ENCODE measurements at places on chromosomes 6 and 20.
A peak's percentile ranks its signal among the peaks of the same experiment; 100 is the strongest.

DNA sequence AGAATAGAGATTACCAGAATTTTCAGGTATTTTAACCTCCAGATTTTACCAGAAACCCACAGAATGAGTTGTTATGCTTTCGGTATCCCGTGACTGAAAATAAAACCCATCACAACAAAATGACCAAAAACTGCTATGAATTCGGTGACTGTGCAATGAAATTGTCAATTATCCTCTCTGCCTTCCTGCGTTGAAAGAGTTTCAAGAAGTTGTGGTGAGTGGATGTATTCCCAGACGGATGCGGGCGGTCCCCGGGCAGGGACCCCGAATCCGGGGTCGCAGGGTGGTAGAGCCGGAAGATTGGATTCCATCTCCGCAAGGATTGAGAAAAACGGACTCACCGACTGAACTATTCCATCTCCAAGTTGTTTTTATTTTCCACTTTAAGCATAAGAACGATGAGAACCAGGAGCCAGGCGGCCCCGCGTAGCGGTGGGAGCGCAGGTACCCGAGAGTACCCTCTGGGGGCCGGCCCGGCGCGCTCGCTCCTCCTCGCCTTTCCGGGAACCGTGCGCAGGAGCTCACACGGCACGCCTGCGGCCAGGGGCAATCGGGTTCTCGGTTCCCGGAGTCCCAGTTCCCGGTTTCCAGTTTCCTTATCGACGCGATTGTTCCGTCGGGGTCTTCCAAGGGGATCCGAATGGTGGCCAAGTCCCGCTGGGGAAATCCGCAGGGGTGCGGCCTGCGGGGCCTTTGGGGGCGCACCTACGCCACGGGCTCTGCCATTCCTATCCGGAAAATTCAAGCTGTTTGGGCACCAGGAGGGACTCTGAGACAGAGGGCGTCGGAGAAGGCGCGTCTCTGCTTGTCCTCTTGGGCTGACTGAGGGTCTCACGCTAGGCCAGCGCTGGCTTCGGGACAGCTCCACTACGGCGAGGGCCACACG is 104.9 kb upstream of the PRDM1 start:
- DNase-seq: no peak

DNA sequence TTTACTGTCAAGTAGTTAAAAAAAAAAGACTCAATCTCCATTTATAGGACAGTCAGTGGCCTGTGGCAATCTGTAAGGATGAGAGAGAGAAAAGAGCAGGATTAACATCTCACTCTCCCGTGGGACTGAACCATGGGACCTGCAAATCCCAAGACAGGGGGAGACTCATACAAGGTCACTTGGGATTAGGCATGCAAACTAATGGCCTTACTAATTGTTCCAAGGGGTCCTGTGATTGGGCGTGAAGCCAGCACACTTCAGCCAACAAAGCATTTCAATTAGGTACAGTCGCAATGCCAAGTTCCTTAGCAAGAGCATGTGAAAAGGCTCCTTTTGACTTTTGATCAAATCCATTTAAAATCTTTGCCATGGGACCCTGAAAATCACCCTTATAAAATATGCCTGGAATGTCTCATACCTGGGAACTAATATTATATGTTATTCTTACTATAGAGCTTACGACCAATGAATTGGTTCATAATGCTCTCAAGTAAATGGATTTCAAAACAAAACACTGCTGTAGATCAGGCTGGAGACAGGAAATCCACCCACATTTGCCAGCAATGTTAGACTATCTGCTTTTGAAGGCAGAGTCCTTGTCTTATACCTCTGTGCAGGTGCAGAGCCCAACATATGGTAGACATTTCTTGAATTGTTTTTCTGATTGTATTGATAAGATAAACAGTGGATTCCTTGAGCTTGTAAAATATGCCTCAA is 412.5 kb downstream of the GJA1 start:
- no peak for DNase-seq

GRCh38 chr20:57532104-57532503 is 7.2 kb upstream of the CTCFL start:
- no peak for DNase-seq

DNA sequence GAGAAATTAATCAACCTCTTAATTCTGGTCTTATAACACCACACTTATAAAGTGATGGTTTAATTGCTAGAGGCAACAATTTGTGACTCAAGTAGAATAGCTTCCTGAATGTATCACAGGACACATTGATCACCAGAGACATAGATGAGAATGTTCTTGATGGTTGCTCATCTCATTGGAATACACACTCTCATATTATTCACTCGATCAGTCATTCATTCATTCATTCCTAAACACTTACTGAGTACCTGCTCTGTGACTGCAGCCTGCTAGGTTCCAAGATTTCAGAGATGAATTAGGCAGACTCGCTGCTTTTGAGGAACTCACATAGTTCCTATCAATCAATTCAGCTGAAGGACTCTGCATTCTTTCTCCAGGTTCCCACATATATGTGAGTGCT is 365.1 kb upstream of the SOX4 start:
- DNase-seq: no peak

GRCh38 chr6:14129575-14129974 is 12.0 kb downstream of the CD83 start:
- peak; percentile 45 for DNase-seq

DNA sequence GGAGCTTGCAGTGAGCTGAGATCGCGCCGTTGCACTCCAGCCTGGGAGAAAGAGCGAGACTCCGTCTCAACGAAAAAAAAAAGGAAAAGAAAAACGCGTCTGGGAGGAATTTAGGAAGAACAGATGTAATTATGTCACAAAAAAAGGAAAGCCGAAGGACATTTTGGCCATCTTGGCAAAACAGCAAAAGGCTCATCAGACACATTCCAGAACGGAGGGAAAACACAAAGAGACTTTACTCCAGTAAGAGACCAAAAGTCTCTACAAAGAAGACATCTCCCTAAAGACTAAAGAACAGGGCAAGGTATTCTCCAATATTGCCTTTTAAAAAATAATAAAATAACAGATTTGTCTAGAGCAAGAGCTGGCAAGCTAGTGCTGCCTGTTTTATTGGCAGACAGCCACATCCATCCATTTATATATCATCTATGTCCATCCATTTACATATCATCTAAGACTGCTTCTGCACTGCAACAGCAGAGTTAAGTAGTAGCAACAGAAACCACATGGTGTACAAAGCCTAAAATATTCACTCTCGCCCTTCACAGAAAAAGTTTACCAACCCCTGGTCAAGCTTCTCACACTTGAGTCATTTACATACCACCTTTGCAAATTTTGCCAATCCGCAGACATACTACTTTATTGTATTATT is 133.9 kb downstream of the ZMYND8 start:
- no peak for DNase-seq

DNA sequence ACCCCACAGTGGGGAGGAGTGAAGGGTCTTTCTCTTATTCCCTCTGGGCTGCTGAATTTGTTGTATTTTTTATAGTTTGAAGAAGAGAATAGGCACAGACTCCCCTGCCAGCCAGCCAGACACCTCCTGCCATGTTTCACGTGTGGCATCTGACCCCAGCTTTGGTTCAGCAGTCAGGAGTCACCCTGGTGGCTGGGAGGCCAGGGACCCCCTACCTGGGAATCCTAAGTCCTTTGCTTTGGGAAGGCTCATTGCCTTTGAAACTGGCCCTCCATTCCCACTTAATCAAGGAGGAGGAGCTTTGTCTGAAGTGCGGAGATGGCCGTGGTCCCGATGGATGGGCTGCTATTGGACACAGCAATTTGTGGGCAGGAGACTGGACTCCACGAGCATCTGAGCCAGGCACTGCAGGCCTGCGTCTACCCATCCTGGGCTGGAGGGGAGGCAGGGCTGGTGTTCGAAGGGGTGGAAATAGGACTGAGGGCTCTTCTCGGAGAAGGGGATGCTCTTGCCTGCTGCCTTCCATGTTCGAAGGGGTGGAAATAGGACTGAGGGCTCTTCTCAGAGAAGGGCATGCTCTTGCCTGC is 196.1 kb downstream of the DLL1 start:
- DNase-seq: no peak

GRCh38 chr6:41449399-41450245 is 96.6 kb upstream of the FOXP4 start:
- DNase-seq: no peak

GRCh38 chr6:79335133-79335674 is 100.7 kb upstream of the HMGN3 start:
- DNase-seq: no peak

DNA sequence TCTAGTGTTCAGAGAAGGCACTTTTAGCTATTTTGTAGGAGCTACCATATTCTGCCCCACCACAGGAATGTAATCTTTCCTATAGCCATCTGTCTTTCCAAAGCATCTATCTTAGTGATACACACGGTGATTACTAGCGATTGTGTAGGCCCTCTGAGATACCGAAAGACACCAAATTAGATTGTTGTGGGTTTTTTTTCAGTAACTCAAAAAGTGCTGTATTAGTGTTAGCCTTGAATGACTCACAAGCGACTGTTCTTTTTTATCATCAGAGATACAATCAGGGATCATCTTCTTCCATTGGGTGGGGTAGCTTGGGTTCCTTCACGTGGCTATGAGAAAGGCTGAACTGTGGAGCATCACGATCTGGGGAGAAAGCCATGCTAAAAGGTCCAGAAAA is 160.2 kb downstream of the MTFR2 start:
- DNase-seq: no peak

DNA sequence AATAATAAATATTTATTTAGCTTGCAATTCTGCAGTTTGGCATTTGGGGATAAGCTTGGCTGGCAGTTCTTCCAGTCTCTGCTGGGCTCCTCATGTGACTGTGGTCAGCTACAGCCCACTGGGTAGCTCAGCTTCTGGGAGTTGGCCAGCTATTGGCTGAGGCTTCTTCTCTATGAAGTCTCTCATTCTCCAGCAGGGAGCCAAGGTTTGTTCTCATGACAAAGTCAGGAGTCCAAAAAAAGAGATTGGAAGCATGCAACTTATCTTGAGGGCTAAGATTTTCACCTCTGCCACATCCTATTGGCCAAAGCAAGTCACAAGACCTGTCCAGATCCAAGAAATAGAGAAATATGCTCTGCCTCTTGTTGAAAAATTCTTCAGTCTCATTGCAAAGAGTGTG is 94.6 kb downstream of the SNAP25 start:
- no peak for DNase-seq

DNA sequence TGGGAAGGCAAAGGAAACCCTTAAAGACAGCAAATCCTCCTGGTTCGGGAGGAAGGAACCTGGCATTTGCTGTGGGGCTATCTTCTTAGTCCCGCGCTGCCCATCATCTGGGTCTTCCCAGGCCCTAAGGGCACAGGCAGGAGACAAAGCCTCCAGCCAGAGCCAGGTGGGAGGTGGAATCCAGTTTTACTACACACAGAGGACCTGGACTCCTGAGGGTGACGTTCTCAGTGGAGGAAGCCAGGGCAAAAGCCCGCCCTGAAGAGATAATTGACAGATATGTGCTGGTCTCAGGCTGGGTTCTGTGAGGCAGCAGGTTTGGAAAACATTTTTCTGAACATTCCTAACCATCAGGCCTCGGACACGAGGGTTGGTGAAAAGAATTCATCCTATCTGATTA is 88.4 kb upstream of the AGPAT4 start:
- DNase-seq: no peak

DNA sequence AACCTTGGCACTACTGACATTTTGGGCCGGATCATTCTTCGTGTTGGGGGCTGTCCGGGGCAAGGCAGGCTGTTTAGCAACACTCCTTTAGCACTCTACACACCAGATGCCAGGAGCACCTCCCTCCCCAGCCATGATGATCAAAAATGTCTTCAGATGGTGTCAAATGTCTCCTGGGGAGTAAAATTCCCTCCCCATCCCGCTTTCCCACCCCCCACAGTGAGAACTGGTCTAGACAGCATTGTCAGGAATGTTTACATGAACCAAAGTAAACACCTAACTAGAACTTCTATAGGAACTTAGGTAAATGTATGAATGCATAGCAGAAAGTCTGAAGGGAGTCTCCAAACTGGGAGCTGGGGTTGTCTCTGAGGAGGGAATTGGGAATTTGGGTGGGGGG is 70.0 kb upstream of the TOP1 start:
- no peak for DNase-seq

Data from GM19239 (cell line).